ENCODE measurements at places on chromosomes 11 and 22.
A peak's percentile ranks its signal among the peaks of the same experiment; 100 is the strongest.

DNA sequence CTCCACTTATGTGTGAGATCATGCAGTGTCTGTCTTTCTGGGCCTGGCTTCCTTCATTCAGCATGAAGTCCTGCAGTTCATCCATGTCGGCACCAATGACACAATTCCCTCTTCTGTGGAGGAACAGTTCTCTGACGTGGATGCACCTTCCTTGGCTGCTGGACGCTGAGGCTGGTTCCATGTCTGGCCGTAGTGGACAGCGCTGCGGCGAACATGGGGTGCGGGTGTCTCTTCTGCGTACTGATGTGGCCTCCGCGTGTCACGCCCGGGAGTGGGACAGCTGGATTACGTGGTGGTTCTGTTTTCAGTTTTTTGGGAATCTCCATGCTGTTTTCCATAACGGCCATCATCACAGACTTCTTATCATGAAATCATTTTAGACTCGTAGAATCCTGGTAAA is 16.9 kb upstream of the MUC2 start:
- no peak for DNase-seq

- no peak for DNase-seq
These were observed 195.9 kb downstream of the SWAP70 start for GRCh38 chr11:9859554-9860305.

- DNase-seq = no peak
These were observed 88.6 kb upstream of the LMO1 start for GRCh38 chr11:8352103-8352875.

DNA sequence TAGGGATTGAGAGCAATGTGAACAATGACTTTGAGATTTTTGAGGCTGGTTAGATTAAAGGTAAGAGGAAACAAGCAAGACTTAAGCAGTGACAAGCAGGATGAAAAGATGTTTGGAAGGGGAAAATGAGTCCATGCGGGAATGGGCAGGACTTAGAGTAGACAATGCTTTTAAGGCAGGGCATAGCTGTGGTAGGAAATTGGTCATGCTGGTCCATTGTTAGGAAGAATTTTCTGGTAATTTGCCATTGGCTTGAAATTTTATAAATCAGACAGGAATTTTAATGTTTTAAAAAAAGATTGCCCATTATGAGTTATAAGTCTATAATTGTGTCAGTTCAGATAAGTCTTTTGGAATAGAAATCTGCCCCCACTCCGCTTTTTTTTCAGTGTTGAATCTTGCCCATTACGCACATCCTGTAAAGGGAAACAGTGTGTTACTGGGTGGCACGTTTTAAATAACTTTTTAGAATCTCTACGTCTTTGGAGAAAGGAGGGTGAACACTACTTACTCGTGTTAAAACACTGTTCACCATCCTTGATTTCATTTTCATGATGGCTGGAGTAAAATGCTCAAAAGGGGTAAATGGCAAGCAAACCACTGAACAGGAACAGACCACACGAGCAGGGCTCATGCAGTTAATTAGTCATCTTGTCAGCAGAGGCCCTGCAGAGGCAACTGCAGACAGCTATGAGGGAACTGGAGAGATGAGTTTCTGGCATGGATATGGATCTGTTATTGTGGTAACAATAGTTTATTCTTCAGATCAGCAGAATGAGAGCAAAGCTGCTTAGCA is 25.0 kb downstream of the SWAP70 start:
- DNase-seq = no peak

GRCh38 chr11:36109850-36110606 is 166.2 kb downstream of the LDLRAD3 start:
- no peak for DNase-seq

- no peak for DNase-seq
These were observed 169.1 kb upstream of the B3GAT1 start for GRCh38 chr11:134581121-134581626.

- DNase-seq = no peak
These were observed 286.2 kb upstream of the NARS2 start for GRCh38 chr11:78860720-78861422.

DNA sequence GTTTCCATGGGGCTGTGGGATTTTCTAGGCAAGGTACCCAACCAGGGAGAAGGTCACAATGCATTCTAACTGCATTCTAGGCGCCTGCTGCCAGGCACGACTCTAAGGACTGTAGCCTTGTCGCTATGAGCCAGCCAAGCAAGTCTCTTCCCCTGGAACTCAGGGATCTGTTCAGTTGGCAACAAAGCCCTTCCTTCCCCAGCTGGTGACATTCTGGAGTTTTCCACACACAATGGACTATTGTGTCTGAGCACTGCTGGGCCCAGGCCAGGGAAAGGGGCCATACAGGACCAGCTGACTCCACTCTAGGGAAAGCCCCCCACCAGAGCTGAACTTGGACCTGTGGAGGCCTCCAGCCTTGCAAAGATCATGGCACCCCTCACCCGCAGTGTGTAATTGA is 116.8 kb downstream of the RRAS2 start:
- DNase-seq = peak; percentile 51
